ENCODE measurements at places on chromosomes 1 and 21.

GRCh38 chr21:42032968-42033367 is 22.8 kb upstream of the ZBTB21 start:
- no peak for DNase-seq

DNA sequence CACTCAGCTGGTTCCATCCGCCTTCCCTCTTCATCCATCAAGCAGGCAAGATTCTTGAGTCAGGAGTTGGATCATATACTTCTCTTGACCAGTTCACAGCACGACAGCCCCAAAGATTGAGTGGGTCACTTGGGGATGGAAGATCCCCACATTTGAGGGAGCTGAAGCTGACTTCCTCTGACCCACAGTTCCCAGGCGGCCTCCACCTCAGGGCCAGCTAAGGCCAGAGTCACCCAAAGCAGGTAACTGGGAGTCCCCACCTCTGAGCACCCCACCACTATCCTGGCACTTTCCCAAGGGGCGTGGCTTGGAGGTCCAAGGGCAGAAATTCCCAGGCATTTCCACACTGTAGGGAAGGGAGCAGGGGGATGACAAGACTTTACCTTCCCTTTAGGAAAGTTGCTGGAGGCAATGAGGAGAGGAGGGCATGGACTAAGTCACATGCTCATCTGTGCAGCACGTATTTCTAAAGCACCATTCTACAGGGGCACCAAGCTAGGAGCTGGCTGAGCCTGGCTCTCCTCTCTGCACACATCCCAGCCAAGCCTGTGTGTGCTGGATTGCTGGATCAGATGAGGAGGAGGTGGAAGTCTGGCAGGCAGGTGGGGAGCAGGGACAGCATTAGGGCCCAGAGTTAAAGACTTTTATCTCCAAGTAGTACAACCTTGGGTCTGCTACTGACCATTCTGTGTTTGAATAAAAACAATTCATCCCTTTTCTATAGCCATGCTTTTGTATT is 1.3 kb upstream of the RD3 start:
- no peak for DNase-seq

GRCh38 chr1:184866586-184866985 is 107.7 kb downstream of the NIBAN1 start:
- no peak for DNase-seq

DNA sequence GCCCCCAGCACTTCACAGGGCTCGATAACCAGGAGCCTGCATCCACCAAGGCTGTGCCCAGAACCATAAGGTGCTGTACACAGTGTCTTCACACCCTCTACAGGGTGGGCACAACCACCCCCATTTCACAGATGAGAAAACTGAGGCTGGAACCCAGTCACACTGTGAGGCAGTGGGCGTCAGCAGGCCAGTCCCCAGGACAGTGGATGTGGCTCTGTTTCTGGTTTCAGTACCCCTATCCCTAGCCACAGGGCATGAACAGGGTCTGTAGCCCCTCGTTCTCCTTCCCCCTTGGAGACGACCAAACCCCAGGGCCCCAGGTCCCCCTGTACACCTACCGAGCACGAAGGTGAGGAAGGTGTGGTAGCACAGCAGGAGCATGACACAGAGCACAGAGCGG is 27.6 kb downstream of the TTC39A start:
- no peak for DNase-seq

DNA sequence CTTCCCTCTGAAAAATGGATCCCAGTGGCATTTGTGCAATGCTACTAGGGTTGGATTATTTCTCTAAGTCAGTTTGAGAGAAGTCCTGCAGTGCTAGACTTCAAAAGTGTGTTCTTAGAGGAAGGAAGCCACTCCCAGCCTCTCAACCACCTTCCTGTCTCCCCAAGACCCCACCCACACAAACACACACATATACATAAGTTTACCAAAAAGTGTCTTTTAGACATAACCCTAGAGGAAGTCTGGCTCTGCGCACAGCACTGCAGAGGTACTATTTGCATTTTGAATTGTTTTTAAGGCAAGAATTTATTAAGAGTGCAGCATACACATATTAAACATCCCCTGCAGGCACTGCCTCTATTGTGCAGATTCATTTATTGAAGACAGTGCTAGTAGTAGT is 127.3 kb downstream of the HHIPL2 start:
- DNase-seq: peak; percentile 65

DNA sequence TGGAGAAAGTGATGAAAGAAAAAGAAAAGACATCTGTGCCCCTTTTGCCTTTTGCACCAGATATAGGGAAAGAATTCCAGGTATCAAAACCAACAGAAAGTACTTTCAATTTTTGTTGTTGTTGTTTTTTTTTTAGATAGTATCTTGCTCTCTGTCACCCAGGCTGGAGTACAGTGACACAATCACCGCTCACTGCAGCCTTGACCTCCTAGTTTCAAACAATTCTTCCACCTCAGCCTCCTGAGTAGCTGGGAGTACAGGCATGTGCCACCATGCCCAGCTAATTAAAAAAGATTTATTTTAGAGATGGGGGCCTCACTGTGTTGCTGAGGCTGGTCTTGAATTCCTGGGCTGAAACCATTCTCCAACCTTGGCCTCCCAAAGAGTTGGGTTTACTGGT is 31.3 kb upstream of the IVNS1ABP start:
- no peak for DNase-seq

GRCh38 chr1:85569122-85569521 is 11.4 kb upstream of the CCN1 start:
- DNase-seq: no peak

GRCh38 chr1:48030211-48030610 is 33.0 kb upstream of the TRABD2B start:
- DNase-seq: no peak

DNA sequence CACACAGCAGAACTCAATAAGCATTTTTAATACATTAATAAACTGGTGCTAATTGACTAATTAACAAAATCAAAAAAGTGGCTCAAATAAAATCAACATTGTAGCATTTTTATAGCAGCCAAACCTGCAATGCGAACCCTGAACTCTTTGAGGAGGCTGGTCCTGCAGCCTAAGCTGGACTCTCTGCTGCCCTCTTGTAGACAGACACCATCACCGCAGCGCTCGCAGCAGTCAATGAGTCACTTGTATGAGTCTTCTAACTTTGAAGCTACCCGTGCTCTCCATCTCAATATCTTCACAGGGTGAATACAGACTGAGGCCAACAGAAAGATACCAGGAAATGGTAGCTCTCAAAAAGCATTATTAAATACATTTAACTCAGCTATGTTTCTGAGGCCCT is 9.7 kb upstream of the KRTAP7-1 start:
- no peak for DNase-seq
